ENCODE measurements at places on chromosomes 1 and 21.

- no peak for DNase-seq
Observed at GRCh38 chr1:9910076-9910422, at the start of gene CTNNBIP1. Gene CTNNBIP1 (minus strand): TSS chr1:9910269. CDS start chr1:9872064, 38,205 bp downstream.

GRCh38 chr1:147897029-147897752 is 5.4 kb upstream of the GJA8 start:
- DNase-seq: no peak

DNA sequence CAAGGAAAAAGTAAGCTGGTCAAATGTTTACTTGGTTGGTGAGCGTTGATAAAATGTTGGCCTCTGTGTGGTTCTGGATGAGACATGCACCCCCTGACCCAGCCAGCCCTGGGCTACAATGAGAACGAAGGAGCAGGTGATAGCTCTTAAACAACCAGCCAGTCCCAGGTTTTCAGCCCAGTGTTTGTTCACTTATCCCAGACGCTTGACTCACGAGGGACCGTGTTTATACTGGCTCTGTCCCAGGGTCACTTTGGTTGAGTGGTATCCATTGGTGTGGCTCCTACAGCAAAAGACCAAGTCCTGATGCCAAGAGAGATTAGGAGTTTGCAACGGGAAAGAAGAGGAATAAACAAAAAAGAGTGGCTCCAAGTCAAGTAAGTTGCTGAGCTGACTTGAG is 86.9 kb downstream of the KCNJ15 start:
- DNase-seq: no peak

GRCh38 chr21:44988607-44989536 is 49.0 kb downstream of the SLX9 start:
- no peak for DNase-seq

GRCh38 chr1:63906047-63906704 is 132.4 kb downstream of the ROR1 start:
- no peak for DNase-seq
